LNCaP clone FGC (cell line): ENCODE measurements at places on chromosomes 5 and 9.

GRCh38 chr5:154797762-154798161 is 42.6 kb downstream of the LARP1 start:
- no peak for DNase-seq

DNA sequence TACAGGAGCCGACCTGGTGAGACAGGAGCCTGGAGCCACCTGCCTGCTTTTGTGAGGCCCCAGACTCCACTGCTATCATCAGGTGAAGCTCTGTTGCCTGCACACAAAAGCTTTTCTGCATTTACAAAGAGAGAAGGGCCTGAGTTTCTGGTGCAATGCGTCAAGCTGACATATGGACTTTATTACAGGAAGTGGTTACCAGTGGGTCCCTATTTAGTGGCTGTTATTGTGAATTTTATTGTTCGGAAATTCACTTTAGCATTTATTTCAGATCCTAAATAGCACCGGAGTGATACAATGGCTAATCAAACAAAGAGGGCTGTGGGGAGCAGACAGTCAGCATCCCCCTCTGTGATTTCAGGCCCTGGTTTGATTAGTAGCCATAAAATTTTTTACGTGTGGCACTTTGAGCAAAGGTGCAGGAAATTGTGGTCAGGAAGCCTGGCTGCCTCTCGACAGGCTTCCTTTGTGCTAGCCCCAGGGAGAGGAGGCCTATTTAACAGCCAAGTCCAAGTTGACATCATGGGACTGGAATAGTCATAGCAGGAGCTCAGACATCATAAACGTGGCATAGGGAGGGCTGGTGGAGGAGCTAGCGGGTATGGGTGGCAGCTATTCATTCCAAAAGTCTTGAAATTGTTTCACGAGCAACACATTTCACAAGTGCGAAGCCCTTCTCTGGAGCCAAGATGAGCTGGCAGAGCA is 8.4 kb downstream of the TGFBI start:
- DNase-seq = no peak

DNA sequence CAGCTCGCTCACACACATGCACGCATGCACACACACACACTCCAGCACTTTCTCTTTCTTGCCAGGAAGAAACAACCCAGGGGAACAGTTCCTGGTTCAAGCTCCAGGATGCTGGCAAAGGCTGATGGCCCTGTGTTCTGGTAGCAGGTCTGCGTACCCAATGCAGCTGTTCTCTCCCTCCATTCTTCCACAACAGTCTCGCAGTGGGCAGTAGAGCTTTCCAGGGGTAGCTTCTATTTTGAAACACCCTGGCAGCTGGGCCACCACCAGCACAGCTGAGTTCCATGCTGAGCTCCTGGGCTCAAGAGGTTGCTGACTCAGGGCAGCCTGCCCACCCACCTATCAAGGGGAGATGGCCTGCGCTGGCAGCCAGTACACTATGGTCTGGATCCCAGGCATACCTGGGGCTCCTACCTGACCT is 4.7 kb downstream of the VDAC1 start:
- DNase-seq = no peak

- DNase-seq = peak; percentile 46
These were observed 147.8 kb downstream of the OXCT1 start for GRCh38 chr5:41722359-41722950.
